ENCODE measurements at places on chromosomes 5 and 9.

DNA sequence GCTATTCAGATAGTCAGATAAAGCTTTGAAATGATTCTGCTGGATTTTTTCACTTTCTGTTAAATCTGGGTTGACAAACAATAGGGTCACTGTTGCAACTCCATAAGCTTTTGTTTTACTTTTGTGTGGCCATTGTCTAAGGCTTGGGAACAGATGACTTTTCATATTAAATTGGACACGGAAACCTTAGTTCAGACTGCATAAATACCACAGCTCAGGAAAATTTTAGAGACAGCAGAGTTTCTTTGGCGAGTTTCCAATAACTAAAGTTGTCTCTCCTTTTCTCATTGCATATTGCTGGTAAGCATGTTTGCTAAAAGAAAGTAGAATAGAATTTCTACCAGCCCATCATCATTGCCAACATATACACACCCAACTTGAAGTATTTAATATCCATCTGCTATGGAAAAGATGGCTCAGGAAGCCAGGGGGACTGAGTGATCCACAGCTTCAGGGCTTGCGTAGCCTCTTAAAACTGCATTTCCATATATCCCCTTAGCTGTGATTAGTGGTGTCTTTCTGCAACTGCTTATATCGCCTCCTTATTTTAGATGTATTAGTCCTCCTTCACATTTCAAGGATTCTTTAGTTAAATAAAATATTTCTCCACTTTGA, 168.2 kb downstream of the ARHGAP26 start:
- DNase-seq: no peak

- no peak for DNase-seq
Observed at GRCh38 chr5:86570427-86571083, 47.2 kb upstream of the COX7C start.

DNA sequence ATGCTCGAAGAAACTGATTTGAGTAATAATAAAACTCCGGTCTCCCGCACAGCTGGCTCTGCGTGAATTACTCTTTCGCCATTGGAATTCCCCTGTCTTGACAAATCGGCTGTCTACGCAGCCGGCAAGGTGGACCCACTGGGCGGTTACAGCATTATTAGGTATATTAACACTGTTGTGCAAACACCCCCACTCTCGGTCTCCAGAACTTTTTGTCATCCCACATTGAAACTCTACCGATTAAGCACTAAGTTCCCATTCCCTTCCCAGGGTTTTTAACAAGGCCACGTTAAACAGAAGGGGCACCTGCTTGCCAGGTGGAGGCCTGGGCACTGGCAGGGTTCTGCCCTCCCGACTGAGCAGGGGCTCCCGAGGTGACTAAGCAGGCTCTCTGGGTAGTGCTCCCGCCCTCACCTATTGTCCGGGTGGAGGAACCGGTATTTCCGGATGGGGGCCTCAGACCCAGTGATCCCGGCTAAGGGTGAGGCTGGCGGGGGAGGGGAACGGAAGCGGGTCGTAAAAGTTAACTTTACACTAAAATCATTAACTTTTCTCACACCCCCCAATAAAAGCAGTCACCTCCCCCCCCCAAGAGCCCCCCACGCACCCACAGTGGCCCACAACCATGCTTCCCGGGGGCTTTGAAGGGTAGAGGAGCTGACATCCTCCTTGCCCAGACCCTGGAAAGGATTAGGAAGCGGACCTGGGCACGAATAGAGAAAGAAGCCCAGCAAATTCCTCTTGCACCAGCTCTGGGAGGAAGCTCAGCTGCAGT, 53.5 kb upstream of the TJP2 start:
- DNase-seq: no peak

DNA sequence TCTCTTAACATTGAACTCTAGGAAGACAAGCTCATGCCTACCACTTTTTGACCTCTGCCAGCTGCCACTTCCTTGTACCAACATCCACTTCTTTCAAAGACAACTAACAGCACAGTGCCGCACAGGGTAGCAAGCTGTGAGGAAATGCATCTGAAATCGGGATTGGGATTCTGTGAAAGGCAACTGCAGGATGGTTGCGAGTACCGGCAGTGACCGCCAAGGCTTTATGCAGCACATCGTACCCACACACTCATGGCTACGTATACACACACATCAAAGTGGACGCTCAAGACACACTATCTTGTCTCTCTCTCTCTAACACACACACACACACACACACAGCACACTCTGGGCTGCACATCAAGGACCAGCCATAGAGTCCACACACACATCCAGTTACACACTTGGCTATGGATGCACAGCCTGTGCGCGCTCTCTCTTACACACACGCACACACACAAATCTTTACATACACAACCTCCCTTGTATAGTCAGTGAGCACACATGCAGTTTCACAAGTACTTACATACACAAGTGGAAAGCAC, 964 bp downstream of the HTR4 start:
- DNase-seq: no peak

DNA sequence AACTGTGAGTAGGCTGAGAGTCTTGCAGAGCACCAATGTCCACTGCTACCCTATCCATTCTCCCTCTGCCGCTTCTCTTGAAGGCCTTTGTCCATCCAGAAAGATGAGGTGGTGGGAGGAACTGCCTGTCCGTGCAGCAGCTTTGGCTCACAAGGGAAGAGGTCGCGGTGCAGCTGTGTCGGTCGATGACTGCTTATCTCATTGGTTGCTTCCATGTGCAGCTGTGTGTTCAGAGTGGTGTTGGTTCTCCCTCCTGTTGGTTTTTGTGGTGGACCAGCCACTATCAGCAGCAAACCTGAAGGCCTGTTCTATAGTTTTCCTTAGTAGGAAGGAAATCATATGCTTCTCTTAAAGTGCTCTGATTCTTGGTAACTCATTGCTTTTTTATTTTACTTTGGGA, 40.7 kb downstream of the SPTAN1 start:
- no peak for DNase-seq

DNA sequence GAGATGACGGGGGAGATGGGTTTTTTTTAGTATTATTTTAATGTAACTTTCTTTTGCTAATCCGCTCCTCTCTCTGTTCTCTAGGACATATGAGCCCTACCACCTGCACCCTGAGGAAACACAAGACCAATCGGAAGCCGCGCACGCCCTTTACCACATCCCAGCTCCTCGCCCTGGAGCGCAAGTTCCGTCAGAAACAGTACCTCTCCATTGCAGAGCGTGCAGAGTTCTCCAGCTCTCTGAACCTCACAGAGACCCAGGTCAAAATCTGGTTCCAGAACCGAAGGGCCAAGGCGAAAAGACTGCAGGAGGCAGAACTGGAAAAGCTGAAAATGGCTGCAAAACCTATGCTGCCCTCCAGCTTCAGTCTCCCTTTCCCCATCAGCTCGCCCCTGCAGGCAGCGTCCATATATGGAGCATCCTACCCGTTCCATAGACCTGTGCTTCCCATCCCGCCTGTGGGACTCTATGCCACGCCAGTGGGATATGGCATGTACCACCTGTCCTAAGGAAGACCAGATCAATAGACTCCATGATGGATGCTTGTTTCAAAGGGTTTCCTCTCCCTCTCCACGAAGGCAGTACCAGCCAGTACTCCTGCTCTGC, 4.8 kb downstream of the MSX2 start:
- no peak for DNase-seq

DNA sequence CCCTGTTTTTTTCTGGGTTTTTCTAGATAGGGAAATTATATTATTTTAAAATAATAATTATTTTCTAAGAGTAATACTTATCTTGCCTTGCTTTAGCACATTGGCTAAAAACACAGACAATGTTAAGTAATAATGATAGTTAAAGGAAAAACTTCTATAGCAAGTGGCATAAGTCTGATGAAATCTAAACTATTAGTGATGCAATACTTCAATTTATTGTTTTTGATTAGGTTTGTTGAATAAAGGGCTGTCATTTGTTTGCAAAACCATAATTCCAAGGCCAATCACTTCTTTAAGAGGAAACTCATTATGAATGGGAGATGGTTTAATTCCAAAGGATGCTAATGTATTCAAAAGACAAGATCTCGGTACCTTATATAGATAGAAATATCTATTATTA, 293.8 kb upstream of the FBXL7 start:
- DNase-seq: no peak

DNA sequence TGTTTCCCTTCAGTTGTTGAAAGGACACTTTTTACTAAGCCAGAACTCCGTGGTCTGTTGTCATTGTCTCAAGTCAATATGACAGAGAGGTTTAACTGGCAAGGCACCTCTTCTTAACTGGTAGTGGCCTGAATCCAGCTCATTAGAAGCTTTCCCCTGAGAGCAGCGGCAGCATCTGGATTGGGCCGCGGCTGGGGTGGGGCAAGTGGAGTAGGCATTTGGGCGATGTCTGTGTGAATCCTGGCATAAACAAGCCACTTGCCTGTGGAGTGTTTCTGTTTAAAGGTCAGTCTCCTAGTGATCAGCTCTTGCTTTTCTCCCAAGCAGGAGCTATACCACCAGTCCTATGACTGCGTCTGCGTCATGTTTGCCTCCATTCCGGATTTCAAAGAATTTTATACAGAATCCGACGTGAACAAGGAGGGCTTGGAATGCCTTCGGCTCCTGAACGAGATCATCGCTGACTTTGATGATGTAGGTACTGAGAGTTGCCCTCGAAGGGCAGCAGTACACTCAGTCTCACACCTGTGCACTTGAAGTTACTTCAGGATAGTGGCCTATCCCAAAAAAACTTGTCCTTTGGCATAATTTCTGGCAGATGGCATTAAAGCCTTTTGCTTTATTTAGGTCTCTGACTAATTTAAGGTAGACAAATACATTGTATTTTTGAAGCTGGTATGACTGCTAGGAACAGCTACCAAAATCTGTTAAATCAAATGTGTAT, 48.9 kb downstream of the CFAP90 start:
- DNase-seq: no peak

DNA sequence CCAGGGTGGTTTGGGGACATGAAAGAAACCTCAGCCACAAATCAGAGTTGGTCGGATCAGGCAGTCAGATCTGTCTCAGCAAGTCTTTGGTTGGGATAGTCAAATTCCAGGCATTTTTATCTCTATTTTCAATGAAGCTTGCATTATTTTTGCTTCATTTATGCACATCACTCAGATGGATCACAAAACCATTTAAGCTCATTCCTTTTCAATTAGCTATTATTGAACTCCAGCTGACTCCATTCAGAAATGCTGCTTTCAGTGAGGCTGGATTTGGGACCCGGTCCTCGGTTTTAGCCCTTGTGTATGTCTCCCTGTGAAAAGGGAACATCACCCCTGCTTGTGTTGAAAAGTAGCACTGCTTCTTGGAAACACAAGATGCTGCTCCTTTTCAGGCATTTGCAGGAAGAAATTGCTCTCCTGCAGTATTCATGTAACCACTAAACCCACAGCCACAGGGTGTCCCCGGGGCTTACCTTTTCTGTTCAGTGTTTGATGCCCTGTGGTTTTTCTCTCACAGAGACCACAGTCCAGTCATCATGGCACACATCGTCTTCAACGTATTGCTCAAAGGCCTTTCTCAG, 232.9 kb downstream of the NFIB start:
- no peak for DNase-seq
